ENCODE measurements at places on chromosomes 5 and 9.
A peak's percentile ranks its signal among the peaks of the same experiment; 100 is the strongest.

DNA sequence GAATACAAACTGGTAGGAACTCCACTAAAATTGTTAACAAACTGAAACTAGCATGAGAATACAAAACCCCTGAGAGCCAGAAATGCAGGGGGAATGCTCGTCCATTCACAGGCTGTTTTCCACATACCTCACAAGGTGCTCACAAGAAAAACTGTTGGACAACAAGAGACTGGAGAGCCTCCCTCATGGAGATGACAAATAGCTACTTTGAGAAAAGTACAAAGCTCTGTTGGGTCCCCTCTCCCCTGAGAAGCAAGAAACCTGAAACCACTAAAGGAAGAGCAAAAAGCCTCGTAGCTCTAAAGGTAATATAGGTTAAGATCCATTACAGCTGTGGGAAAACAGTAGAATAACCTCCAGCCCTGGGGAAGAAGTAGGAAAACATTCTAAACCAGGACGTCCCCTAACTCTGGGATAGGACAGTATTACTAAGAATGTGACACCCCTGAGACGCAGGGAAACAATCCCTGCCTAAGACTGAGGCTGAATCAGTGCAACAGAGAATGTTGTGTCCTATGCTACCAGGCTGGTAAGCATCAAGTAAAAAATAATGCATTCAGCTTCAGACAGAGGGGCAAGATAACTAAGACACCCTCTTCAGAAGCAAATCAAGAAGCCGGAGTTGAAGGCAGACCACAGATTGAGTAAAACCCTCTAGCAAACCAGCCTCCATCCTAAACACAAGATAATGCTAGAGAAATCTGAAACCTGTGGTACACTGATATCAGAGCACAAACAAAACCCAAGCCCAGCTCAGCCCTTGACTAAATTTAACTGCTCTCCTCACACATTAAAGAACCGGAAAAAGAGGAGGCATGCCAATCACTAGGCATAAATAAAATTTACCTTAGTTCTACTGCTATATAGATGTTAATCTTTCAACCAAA lies 160.2 kb downstream of the SSBP2 start:
- no peak for DNase-seq

- no peak for DNase-seq
Measured at GRCh38 chr5:91150234-91150633, 232.9 kb downstream of the ARRDC3 start.

DNA sequence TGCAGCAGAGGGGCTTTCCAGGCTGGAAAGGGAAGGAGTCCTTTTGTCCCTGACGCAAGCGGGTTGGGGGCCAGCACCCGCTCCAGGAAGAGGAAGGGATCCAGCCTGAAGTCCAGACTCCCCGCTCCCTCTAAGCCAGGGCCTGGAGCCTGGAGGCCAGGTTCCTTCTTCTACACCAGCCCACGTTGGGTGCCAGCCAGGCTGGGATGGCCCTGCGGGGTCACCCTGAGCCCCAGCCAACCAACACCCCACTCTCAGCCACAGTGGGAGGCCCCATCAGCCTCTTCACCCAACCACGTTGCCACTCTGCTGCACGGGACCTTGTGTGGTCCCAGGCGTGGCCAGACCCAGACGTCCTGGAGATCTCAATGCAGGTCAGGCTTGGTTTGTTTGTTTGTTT lies 970 bp upstream of the FUT7 start:
- DNase-seq = no peak

DNA sequence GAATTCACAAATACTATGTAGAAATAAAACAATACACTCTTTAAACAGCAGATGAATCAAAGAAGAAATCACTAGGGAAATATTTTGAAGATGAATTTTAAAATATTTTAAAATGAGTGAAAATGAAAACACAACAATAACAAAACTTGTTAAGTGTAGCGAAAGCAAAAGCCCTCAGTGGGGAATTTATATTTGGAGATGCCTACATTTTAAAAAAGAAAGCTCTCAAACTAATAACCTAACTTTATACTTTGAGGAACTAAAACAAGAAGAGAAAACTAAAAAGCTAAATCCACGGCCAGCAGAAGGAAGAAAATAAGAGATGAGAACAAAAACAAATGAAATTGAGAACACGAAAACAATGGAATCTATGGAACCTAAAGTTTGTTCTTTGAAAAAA lies 22.7 kb downstream of the SPDL1 start:
- no peak for DNase-seq

DNA sequence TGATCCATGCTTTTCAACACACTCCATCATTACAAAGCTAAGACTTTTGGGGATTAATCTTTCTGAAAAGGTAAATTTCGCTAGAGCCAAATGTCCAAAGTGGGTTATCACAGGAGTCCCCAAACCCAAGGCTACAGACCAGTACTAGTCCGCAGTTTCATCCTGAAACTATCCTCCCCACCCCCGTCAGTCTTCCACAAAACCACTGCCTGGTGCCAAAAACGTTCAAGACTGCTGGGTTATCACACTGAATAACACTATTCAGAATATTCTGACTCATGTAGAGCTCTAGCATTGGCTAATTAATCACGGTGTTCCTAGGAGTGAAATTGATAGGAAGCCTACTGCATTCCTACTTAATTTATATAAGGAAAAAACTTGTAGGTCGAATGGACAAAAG lies 24.7 kb downstream of the ERP44 start:
- DNase-seq = no peak

DNA sequence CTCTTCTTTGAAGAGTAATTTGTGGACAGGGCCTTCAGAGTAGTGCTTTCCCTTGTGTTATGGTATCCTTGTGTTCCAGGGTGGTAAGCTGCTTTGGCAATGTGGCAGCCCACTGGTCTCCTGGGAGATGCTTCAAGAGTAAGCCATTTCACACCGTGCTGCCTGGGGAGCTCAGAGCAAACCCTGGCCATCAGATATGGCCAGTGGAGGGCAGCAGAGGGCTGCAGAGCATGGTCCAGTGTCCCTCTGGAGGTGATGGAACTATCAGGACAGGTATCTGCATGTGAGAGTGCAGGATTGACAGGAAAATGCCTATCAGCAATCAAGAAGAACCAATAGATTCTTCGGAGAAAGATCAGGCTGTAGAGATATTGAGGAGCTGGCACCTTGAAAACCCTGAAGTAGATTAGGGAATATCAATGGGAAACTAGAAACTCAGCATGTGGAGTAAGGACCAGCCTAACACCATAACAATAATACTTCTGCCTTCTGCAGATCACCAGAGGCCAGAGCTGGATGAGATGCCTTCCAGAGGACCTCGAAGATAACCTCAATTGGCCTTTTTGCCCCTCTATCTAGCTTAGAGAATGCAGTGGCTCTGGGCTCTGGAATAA lies 90.8 kb downstream of the PLPPR1 start:
- DNase-seq = peak; percentile 56

DNA sequence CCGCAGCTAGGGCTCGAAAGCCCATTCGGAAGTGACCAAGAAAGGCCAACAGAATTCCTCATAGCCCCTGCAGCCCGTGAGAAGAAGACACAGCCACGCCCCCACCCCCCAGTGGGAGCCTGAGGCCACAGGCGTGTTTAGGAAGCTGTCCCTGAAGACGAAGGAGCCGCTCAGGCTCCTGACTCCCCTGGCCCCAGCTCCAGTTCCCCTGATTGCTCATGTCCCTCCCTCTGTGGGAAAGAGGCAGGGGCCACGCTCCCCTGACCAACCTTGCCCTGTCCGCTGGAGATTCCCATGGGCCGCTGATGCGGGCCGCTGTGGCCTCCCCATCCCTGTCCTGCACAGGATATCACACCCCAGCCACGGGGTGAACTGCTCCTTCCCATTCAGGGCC lies 13.6 kb downstream of the ROPN1L start:
- DNase-seq = no peak

- DNase-seq = no peak
Measured at GRCh38 chr5:110630350-110630749, 96.1 kb downstream of the TMEM232 start.

- DNase-seq = no peak
Measured at GRCh38 chr9:72306761-72307160, 58.2 kb downstream of the ZFAND5 start.

DNA sequence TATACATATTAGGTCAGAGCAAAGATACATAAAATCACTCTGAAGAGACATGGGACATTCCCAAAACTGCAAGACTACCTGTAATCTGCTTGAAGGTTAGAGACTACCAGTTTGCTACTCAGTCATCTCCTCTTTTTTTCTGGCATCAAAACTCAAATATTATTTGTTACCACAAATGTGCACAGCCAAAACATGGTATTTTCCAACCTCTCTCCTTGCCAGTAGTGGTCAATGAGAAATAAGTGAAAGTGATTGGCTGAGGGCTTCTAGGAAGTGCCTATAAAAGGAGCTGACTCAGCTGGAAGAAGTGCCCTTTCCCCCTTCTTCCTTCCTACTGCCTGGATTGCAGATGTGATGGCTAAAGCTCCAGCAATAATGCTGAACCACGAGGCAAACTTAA lies 13.8 kb downstream of the GZMK start:
- DNase-seq = no peak

DNA sequence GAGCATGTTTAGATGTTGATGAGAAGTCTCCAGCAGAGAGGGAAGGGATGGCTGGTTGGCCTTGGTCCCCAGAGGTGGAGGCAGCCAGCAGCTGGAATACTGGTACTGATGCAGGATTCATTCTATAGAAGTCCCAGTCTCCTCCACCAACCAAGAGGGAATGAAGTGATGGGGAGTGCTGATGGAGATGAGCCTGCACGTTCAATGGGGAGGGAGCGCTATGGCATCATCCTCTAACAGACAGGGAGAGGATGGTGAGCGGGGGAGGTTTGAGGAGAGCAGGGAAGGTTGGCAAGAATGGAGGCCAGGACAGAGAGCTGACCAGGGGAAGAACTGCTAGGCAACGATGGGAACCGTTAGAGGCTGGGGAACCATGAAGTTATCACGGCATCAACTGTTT lies 159.8 kb upstream of the MVB12B start:
- no peak for DNase-seq

GRCh38 chr9:33300546-33300945 lies 10.2 kb downstream of the NFX1 start:
- DNase-seq = no peak

GRCh38 chr5:118095115-118095514 lies 893.2 kb downstream of the DTWD2 start:
- DNase-seq = no peak

- no peak for DNase-seq
Measured at GRCh38 chr9:86764671-86765343, 182.5 kb downstream of the GAS1 start.

- no peak for DNase-seq
Measured at GRCh38 chr5:111655169-111655924, 101.6 kb downstream of the NREP start.

DNA sequence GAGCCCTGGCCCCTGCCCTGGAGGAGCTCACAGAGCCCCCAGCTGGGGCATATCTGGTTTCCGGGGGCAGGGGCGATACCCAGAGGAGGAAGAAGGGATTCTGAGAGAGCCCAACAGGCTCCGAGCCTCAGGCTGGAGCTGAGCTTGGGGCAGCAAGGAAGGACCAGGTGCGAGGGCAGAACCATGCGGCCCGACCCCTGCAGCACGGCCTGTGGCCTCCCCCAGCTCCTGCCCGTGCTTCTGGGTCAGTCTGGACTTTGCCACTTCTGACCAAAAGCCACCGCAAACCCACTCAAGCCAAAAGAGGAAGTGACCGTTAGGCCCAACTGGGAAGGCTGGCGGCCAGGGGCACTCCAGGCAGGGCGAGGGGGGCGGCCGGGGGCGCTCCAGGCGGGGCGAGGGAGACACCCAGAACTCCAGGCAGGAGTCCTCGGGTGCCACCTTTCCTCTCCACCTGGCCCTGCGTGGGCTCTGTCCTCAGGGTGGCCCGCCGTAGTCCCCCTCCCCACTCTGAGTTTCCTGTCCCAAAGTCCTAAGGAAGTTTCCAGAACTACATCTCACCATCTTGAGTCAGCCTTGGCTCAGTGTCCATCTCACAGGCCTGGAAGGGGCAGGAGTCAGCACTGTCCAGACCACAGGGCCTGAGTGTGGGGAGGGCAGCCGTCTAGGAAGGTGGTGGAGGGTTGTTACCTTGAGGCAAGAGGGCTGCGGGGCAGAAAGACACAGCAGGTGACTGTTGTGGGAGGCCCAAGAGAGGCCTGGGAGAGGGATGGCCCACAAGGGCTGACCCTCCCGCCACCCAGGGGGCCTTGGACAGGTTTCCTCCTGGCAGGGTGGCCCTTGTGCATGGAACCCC lies 946 bp upstream of the LTC4S start:
- DNase-seq = no peak

GRCh38 chr5:138874241-138874640 lies 894 bp downstream of the LRRTM2 start:
- DNase-seq = no peak

DNA sequence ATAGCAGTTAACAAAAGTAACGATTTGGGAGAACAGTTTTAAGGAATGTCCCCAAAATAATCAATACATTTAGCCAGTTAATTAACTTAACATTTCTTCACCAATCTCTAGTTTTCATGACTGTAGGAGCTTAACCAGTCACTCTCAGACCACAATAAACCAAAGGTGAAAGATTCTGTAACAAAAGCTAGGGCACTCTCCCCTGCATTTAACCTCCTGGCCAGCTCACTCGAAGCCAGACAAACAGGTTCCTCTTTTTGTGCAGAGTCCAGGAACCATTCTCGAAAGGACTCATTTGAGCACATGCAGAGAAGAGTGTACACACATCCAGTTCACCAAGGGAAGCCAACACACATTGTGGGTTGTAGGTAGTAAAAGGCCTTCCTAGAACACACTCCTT lies 6.5 kb downstream of the IL7R start:
- DNase-seq = no peak

DNA sequence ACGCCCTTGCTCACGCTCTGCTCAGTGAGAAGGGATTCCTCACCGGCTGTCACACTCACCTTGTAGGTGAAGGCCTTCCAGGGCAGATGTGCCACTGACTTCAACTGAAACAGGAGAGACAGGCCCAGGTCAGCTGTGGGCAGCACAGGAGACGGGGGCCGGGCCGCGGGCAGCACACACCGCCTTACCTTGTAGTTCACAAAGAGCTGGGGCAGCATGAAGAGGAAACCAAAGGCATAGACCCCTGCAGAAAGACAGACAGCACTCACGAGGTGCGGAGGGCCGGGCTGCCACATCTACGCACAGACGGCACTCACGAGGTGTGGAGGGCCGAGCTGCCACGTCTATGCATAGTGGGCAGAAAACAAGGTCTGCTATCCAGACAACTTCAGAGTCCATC lies 23.3 kb downstream of the CLPTM1L start:
- DNase-seq = no peak

- DNase-seq = no peak
Measured at GRCh38 chr5:135028791-135029476, 5.1 kb downstream of the PITX1 start.

DNA sequence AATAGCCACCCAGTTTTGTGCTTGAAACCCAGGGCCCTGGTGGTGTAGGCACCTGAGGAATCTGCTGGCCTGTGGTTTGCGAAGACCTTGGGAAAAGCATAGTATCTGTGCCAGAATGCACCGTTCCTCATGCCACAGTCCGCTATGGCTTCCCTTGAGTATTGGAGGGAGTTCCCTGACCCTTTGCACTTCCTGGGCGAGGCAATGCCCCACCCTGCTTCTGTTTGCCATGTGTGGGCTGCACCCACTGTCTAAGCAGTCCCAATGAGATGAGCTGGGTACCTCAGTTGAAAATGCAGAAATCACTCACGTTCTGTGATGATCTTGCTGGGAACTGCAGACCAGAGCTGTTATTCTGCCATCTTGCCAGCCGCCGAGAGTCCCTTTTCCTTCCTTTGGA lies 483.5 kb downstream of the AGTPBP1 start:
- DNase-seq = no peak

All from A673 (cell line).